ENCODE measurements at places on chromosomes 6 and 20. TPM values are rescaled to one million over a fixed set of nuclear protein-coding genes. Genes with fewer than 3 reads are reported as not detected.
A peak's percentile ranks its signal among the peaks of the same experiment; 100 is the strongest.

The LPA gene
- polyA plus RNA-seq = not detected

The C20orf202 gene
- not detected for polyA plus RNA-seq

The CRISP3 gene
- polyA plus RNA-seq = not detected

The MAFB gene
- polyA plus RNA-seq = 7.8 TPM

DNA sequence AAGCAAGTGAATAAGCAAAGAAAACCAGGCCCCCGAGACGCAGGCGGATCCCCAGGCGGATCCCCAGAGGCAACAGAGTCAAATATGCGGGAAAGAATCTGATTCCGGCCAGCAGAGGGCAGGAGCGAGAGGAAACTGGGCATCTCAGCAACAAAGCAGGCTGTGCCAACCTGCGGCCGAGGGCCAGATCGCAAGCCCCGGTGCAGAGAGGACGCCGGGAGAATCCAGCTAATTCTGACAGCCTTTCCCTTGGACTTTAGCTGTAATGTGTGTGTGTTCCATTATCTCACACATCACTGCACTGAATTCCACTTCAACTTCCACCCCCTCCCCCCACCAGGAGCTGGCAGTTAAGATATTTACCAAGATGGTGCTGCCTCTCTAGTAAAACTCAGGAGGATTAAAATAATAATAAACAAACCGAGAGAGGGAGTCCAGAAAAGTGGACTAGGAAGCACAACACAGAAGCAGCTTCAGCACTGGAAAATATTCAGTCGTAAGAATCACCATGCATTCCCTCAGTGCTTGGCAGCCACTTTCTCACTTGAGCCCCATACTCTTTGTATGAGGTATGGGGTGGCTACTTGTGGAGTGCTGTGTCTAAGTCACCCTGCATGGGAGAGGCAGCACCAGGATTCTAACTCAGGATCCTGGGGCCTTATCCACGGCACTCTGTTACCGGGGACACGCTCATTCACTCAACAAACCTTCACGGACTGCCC, 66.2 kb upstream of the SNX9 start:
- DNase-seq = peak; percentile 93

DNA sequence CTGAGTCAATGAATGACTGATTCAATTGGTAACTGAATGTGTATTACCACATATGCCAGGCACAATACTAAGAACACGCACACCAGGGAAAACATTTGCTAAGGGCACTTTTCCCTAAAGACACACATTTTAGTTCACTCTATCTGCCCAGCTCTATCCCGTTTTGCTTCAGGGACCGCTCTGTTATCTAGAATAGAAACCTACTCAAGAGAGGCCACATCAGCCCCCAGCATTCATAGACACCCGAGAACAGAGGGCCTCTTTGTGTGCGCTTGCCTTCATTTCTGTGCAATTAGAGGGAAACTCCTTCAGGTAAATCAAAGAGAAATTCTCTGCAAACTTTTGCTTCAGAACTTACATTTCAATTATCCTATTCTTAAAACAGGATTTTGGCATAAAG, 50.3 kb downstream of the DZANK1 start:
- DNase-seq = peak; percentile 28

All from stomach (tissue), 19 donors.